ENCODE measurements at places on chromosomes 6 and 20.

DNA sequence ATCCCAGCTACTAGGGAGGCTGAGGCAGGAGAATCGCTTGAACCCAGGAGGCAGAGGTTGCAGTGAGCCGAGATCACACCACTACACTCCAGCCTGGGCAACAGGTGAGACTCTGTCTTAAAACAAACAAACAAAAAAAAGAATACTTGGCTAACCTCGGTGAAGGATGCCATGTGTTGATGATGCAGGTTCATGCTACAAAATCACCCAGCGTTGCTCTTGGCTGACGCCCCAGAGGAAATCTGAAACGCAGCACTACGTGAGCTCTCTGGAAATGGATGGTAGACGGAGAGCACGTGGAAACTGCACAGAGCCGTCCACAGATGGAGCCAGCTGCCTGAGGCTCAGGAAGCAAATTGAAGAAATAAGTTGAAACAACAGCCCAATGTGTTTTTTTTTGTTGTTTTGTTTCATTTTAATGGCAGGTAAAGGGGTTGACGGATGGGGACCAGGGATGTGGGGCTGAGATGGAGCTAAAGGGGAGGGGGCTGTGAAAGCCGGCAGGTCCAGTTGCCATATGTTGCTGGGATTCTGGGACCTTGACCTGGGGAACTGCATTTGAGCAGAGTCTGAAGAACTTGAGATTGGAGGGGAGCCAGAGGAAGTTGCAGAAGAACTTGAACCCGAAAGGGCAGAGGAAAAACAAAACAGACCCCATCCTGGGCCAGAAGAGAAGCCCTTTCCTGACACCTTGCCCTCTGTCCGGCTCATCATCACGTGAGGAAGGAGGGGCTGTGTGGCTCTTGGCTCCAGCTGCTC, 12.8 kb upstream of the MANBAL start:
- DNase-seq: no peak

DNA sequence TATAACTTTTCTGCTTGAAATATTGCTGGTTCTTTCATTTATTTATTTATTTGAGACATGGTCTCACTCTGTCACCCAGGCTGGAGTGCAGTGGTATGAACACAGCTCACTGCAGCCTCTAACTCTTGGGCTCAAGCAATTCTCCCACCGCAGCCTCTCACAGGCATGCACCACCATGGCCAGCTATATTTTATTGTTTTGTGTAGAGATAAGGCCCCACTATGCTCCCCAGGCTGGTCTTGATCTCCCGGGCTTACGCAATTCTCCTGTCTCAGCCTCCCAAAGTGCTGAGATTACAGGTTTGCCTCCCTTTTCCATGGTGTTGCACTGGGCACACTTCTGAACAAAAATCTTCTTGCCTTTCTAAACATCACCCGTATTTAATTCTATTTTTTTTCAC, 39.1 kb upstream of the RNGTT start:
- no peak for DNase-seq

DNA sequence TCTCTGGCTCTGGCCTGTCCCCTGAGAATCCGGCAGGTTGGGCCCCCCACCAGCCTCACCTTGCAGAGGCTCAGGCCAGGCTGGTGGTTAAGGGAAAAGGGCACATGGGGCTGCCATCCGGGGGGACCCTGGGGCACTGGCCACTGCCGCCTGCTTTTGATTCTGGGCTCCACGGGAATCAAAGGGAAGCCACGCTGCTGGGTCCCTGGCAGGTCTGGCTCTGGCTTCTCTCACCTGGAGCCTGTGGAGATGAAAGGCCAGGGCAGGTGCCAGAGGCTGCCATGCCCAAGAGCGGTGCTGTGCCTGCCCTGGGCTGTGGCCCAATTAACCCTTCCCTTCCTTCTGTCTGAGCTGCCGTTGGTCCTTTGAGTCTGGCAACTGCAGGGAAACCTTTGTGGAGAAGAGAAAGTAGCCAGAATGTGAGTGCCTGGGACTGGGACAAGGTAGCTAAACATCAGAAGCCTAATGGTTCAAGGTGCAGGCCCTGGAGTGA, 9.4 kb upstream of the CDH22 start:
- no peak for DNase-seq

- no peak for DNase-seq
Observed at GRCh38 chr6:65671922-65672321, 35.1 kb downstream of the EYS start.

- no peak for DNase-seq
Observed at GRCh38 chr6:111175109-111175508, 87.8 kb downstream of the SLC16A10 start.

DNA sequence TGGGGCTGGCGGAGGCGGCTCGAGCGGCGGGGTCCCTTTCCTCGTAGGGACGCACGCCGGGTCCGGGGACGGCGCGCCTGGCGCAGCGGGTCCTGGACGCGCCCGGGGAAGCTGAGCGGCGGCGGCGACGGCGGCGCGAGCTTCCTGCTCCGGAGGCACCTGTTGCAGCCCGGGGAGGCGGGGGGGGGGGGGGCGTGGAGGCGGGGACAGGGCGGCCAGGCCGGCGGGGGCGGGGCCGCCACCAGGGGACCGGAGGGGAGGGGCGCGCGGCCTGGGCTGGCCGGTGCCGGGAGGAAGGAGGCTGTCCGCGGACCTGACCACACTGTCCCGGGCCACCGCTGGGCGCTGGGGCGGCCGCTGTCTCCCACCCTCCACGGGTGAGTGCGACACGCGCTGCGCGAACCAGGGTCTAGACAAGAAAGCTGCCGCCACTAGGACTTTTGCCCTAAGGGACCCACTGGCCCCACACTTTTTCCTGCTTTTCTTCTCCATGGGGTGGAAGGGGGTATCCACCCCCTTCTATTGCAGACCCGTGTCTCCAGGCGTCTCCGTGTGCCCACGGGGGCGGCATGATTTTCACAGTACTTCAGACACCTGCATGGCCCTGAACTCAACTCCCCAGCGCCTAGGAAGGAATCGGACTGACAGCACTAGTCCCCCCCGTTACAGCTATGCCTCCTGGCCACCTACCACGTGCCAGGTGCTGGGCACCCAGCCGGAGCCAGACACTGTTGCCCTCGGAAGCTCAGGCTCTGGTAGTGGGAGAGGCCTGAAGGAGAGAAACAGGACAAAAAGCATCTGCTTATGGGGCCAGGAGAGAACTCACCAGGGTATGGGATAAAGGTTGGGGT, at the start of gene NFATC2:
Gene NFATC2 (minus strand): TSS at position 149 of the 851 bp plus-strand sequence. CDS start 220 bp downstream, outside the sequence.
- DNase-seq: peak; percentile 61

- peak; percentile 36 for DNase-seq
Observed at GRCh38 chr20:35742741-35743523, 872 bp upstream of the RBM39 start.

- DNase-seq: no peak
Observed at GRCh38 chr20:2112910-2113309, 11.3 kb downstream of the STK35 start.

DNA sequence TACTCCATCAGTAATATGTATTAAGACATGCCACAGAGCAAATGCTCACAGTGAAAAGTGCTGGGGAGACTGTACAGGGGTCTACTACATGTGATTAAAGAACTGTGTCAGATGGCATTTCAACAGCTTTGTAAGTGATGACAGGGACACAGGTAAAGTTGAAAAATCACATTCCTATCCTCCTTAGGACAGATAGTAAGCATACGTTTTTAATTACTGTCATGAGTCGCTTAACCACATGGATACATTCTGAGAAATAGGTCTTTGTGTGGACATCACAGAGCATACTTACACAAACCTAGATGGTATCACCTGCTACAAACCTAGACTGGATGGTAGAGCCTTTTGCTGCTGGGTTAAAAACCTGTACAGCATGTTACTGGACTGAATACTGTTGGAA, 645.8 kb upstream of the AGPAT4 start:
- no peak for DNase-seq

GRCh38 chr20:48703107-48703506, 124.7 kb downstream of the PREX1 start:
- no peak for DNase-seq
